ENCODE measurements at places on chromosomes 7 and 10.

DNA sequence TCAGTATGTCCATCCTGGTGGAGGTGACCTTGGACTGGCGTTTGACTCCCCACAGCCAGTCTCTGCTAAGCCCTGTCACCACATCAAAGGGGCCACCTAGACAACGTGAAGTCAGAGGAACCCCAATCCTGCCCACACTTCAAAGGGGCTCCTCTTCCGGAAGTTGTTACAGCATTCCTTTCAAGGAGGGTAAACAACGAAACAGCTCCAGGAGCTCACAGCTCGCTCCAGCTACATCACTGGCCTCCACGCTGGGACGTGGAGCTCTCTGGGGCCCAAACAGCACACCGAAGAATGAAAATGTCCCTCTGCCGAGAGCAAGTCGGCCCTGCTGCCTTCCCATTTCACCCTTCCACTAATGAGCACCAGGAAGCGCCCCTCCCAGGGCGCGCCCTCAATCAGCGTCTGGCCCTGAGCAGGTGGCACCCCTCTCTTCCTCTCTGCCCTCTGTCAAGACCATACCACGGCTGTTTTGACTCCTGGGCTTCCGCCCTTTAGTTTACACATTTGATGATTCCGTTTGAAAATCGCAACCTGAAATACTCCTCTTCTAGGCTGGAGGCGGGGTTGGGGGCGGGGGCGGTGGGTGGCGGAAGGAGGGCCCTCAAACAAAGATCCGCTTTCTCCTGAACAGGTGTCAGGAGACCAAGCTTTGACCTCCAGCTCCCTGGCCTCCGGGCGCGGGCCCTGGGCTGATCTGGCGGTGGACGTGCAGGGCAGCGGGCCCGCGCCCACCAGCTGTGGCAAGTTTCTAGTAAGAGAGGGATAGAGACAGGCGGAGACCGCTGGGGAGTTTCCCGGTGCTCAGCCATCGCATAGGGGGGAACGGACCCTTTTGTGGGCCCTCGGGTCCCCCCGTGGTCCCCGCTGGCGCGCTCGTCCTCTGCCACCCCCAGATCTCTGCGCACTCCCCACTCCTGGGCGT lies 53.1 kb upstream of the KDM7A start:
- no peak for DNase-seq

DNA sequence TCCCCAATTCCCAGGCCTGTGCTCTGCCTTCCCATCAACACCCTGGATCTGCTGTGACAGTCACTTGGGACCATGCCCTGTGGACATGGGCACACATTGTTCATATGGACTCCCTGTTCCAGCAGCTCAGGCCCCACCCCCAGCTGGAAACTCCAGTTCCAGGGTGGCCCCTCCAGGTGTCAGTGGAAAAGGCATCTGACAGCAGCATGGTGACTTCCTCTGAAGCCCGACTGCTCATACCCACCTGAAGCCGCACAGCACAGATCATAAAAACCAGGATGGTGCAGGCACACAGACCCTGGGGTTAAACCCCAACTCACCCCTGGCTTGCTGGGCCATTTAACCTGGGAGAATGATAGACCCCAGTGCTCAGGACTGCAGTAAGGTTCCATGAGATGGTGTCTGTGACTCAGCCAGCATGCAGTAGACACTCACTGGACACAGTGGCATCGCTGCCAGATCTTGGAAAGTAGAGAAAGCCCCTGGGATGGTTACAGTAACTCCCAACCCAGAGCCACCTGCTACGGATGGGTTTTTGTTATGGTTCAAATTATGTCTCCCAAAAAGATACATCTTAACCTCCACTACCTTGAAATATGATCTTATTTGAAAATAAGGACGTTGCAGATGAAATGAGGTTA lies 72.6 kb upstream of the NANOS1 start:
- no peak for DNase-seq

- no peak for DNase-seq
Observed at GRCh38 chr7:138089080-138089901, 13.0 kb downstream of the AKR1D1 start.

DNA sequence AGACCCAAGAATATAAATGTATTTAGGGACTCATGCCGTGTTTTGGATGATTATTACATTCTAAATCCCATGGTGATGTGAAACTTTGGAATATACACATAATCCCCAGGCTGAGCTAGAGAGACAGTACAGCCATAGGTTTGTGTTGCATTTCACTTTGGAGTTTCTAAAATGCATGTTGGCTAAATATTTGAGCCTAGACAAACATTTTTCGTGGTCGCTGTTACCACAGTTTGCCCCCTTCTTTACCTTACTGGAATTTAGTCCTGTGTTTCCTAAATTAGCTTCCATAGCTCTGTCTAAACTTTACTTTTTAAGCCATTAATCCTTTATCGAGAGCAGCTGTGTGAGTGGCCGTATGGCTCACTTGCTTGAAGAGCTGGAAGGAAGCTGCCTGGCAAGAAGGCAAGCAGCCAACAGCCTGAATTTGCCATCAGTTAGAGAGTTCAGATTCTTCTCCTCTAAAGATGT lies 192.0 kb downstream of the BICC1 start:
- no peak for DNase-seq

- DNase-seq = no peak
Observed at GRCh38 chr10:88062798-88063472, 199.5 kb downstream of the PTEN start.

GRCh38 chr7:112185005-112185834 lies 21.0 kb downstream of the DOCK4 start:
- no peak for DNase-seq

DNA sequence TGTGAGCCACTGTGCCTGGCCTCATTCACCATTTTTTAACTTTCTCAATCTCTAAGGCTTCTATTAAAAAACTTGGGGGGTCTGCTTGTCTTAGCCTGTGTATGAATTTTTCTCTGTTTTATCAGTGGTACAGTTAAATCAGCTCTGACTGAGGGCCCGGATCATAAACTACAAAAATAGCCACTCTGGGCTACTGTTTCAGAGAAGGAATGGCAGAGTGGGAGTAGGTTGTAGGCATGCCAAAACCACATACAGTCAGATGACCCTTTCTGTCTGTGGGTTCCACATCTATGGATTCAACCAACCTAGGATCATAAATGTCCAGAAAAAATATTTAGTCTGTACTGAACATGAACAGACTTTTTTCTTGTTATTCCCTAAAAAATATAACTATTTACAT lies 21.3 kb downstream of the TBC1D12 start:
- DNase-seq = no peak

- no peak for DNase-seq
Observed at GRCh38 chr10:28872587-28873165, 195.4 kb downstream of the BAMBI start.

GRCh38 chr7:98228801-98229200 lies 17.6 kb downstream of the BHLHA15 start:
- DNase-seq = no peak

GRCh38 chr10:3760083-3760482 lies 24.9 kb downstream of the KLF6 start:
- no peak for DNase-seq

GRCh38 chr7:12032146-12032545 lies 178.9 kb upstream of the TMEM106B start:
- DNase-seq = no peak

DNA sequence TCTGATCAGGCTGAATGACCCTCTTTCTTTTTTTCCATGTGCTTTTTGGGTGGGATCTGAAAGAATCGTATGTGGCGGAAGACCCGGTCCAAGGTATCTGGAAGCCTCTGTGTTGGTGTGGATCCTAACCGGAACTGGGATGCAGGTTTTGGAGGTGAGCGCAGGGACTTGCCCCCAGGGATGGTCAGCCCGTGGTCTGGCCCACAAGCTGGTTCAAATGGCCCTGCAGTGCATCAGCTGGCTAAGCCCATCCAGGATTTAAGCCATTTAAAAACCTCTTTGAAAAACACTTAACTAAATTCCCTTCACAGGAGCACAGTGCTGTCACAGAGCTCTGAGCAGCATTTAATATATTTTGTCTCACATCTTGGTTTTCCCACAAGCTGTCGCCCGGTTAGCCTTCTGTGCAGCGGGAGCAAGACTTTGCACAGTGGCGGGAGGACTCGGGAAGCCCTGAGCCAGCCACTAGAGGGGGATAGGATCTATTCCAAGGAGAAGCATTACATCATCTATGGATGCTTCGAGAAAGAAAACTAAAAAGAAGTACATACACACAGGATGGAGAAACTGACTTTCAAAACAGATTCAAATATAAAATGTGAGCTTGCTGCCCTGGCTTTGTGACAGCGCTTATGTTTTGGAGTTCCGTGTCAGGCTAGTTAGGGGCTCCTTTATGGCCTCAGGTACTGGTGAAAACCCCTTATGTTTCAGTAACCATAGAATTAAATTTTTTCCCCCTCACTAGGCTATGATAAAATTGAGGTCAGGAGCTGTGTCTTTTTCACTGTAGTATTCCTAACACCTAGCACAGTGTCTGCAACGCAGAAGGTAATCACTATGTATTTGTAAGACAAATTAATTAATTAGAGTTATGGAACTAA lies 11.3 kb downstream of the CPA2 start:
- peak; percentile 23 for DNase-seq

GRCh38 chr10:37856881-37857286 lies 526 bp downstream of the ZNF248 start:
- no peak for DNase-seq

DNA sequence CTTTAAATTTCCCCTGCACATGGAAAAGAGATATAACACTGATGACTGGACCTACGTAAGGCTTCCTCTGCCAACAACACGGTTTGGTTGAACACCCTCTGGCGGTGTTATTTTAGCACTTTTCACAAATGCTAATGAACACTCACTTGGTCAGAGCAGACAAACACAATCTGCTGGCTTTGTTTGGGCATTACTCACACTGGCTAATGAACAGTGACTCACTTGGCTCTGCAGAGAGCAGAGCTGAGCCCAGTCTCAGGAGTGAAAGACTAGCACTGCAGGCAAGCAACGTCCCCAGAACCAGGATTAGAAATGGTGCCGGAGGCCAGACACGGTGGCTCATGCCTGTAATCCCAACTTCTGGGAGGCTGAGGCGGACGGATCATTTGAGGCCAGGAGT lies 430.8 kb downstream of the PLXNA4 start:
- peak; percentile 81 for DNase-seq

DNA sequence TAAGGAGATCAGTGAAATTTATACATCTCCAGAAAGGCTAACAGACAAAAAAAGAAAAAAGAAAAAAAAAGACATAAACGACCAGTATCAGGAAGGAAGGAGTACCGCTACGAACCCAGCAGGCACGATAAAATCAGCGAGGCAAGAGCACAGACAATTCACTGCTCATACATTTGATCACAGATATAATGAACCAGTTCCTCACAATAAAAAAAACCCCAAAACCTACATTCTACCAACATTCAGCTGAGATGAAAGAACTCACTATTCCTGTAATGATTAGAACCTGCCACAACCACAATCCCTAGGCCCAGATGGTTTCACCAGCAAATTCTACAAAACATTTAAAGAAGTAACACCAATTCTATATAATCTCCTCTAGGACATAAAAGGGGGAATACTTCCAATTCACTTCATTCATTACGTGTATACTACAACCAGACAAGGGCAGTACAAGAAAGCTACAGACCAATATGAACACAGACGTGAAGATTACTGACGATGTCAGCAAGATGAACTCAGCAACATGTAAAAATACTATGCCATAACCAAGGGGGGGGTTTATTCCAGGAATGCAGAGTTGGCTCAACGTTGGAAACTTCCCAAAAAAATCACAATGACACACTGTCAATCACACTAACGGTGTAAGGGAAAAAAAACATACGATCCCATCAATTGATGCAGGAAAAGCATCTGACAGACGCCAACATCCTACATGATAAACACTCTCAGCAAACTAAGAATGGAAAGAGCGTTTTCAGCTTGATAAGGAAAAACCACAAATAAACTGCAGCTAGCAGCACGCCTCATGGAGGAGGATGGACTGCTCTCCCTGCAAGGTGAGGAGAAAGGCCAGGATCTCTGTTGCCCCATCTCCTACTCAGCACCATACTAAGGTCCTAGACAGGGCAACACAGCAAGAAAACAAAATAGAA lies 256.2 kb downstream of the ELFN1 start:
- DNase-seq = no peak

GRCh38 chr10:88028072-88028471 lies 164.6 kb downstream of the PTEN start:
- DNase-seq = no peak

- DNase-seq = no peak
Observed at GRCh38 chr10:63563623-63564022, 42.4 kb downstream of the REEP3 start.

- no peak for DNase-seq
Observed at GRCh38 chr7:155961241-155962190, 149.3 kb upstream of the SHH start.

DNA sequence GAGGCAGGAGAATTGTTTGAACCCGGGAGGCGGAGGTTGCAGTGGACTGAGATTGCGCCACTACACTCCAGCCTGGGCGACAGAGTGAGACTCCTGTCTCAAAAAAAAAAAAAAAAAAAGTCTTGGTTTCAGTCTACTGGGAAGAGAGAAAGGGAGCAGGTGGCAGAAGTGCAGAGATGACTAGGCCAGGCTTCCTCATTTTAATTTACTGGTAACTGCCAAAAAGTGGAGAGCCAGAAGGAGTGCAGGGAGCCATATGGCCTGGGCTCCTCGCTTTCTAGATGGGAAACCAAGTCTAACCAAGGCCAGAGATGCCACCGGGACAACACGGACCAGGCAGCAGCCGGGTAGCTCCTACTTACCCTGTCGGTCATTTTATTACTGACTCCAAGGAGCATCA lies 12.2 kb downstream of the SEPHS1 start:
- no peak for DNase-seq

- no peak for DNase-seq
Observed at GRCh38 chr10:80205477-80206276, at the start of gene ANXA11. Gene ANXA11 (minus strand): TSS chr10:80205537. CDS start chr10:80172861, 32,676 bp downstream.

DNA sequence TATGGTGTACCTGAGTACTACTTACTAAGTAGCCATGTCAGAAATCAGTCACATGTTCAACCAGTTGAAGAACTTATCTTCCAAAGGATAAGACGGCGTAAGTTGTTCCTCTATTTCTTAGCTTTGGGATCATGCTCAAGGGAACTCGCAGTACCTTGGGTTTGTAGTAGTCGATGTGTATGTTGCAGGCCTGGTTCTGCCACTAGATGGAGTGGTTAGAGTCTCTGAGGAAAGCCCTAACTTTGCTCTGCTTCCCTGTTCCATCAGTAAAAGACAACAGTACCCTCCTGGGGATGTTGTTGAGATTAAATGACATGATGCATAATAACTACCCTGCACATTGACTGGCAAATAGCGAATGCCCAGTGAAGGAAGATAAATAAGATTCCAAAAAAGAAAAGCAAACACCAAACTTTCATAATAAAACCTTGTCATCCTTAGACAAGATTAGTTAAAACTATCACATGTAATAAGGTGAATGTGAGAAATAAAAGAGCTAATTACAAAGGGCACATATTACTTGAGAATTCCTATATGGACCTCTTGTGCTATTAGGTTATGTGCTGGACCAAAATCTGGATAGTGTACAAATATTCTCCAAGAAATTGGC lies 165.9 kb downstream of the ABCA13 start:
- DNase-seq = no peak

DNA sequence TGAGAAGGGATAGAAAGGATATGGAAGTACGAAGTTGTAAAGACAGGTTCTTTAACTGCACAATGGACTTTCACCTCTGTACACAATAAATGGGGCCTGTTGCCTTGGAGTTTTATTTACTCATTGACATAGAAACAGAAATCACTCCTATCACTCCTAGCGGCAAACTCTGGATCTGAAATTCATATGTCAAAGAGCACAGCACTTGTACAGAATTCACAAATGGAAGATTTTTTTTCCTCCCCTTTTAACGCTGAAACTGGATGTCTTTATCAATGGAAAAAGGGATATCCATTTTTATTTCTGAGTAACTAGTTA lies 18.2 kb downstream of the NT5C3A start:
- DNase-seq = no peak
